CD4-positive, alpha-beta T cell treated with Interleukin-15 for 4 hours (primary cell): ENCODE measurements at places on chromosomes 11 and 22.

- DNase-seq: no peak
Observed at GRCh38 chr11:67999201-67999629, 4.7 kb downstream of the UNC93B1 start.

DNA sequence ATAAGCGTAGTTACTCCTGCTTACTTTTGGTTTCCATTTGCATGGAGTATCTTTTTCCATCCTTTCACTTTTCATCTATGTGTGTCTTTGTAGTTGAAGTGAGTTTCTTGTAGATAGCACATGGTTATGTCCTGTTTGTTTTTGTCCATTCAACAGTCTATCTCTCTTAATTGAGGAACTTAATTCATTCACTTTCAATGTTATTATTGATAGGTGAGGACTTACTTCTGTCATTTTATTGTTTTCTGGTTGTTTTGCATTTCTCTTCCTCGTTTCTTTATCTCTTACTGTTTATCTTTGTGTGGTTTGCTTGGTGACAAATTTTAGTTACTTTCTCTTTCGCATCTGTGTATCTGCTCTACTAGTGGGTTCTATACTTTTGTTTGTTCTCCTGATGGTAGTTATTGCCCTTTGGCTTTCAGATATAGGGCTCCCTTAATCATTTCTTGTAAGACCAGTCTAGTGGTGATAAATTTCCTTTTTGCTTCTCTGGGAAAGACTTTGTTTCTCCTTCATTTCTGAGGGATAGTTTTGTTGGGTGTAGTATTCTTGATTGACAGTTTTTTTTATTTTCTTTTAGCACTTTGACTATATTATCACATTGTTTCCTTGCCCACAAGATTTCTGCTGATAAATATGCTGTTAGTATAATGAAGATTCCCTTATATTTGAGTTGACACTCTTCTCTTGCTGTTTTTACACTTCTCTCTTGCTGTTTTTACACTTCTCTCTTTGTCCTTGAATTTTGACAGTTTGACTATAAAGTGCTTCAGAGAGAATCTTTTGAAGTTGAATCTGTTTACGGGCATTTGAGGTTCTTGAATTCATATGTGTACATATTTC is 9.0 kb upstream of the RAG1 start:
- peak; percentile 23 for DNase-seq

- DNase-seq: no peak
Observed at GRCh38 chr11:92246630-92247029, 22.0 kb downstream of the FAT3 start.

- DNase-seq: no peak
Observed at GRCh38 chr11:75311858-75312288, 39.6 kb downstream of the ARRB1 start.

GRCh38 chr22:21963790-21964211 is 11.2 kb upstream of the PPM1F start:
- DNase-seq: no peak
